GM23338 (cell line): ENCODE measurements at places on chromosomes 7 and 10. TPM values are rescaled to one million over a fixed set of nuclear protein-coding genes. Genes with fewer than 3 reads are reported as not detected.

SVOPL gene
- 2.1 and 2.6 TPM in 2 replicates for polyA plus RNA-seq

BICC1 gene
- polyA plus RNA-seq: 0.94 and 1.3 TPM in 2 replicates

EXOC4 gene
- polyA plus RNA-seq: 24.3 and 37.5 TPM in 2 replicates

C7orf25 gene
- 1.2 and 1.7 TPM in 2 replicates for polyA plus RNA-seq

DNA sequence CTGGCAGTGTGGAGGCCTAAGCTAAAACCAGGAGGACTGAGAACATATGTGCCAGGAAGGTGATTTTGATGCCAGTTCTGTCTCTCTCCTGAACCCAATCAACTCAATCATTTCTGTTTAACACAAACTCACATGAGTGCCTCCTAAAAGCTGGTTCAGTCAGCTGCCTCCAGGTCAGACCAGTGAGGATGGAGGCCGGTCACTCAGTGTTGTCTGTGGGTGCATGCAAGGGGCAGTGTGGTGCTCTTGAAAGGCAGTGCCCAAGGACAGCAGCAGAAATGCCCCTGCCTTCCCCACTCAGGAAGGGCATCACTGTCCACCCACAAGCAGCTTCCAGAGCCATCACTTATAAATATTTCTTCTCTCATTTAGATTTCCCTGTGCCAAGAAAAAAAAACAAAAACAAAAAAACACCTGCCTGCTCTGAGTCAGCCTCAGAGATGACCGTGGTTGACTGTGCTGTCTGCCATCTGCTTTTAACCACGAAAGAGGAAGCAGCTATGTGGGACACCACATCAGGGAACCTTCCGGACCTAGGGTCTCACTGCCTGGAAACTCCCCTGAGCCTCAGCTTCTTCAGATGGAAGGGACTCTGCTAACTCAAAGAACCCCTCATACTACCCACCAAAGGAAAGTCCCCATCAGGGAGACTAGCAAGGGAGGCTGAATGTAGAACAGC, 39.1 kb downstream of the VOPP1 start:
- no peak for DNase-seq

DNA sequence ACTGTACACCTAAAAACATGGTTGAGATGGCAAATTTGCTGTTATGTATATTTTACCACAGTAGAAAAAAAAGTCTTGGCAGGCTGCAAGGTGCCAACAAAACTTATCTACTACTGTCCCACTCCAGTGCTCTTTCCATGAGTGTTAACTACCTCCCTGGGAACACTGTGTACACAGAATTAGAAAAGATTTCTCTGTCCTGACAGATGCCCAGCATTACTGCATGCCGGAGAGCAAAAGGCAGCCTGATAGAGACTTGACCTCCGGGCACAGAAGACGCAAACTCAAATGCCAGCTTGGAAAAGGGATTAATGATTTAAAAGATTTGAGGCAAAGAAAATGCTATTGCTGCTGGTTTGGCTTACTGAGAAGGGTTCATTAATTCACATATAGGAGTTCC, 228.8 kb downstream of the TMEM178B start:
- DNase-seq: no peak

- no peak for DNase-seq
These were observed 17.5 kb upstream of the CLIP2 start for GRCh38 chr7:74271742-74272141.

DNA sequence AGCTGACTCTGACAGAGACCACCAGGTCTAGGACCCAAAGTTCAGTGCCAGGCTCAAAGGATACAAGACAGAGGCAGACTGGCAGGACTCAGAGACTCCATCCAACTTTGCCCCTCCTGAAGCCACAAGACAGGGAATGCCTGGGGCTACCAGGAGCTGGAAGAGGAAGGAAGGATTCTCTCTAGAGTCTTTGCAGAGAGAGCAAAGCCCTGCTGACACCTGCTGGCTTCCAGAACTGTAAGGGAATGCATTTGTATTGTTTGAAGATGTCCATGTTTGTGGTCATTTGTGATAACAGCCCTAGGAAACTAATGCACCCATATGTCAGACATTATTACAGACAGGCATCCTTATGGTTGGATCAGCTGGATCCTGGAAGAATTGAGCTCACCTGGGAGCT, 132.3 kb upstream of the C7orf33 start:
- DNase-seq: no peak

DNA sequence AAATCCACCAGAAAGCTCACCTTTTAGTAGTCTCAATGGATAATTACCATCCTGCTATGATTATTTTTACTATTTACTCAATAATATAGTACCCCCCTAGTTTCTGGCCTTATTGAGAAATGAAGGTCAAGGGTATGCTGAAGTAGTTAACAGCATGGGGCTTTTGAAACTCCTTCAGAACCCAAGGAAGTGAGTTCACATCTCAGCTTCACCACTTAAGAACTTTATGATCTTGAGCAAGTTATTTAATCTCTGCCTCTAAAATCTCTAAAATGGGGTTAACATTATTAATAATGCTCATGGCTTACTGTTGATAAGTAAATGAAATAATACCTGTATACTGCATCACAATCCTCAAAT, 5.8 kb downstream of the MTPN start:
- no peak for DNase-seq

- no peak for DNase-seq
These were observed 12.3 kb downstream of the CFAP46 start for GRCh38 chr10:132929953-132930548.

DNA sequence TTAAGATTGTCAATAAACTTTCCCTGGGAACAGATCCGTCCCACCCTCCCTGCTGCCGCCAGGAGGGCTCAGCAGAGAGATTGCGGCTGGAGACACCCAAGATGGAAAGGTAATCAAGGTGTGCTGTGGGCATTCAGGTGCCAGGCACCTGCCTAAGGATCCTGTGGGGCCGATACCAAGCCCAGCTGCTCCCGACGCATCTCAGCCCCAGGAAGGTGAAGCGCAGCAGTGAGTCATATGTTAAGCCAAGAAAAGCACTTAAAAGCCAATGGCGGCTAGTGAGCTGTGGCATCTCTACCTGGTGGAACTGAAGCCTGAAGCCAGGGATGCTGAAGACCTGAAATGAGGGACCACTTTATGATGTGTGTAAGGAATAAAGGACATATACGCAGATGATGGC, 6.1 kb downstream of the WDR86 start:
- no peak for DNase-seq
